ENCODE measurements at places on chromosomes 2 and 18.

DNA sequence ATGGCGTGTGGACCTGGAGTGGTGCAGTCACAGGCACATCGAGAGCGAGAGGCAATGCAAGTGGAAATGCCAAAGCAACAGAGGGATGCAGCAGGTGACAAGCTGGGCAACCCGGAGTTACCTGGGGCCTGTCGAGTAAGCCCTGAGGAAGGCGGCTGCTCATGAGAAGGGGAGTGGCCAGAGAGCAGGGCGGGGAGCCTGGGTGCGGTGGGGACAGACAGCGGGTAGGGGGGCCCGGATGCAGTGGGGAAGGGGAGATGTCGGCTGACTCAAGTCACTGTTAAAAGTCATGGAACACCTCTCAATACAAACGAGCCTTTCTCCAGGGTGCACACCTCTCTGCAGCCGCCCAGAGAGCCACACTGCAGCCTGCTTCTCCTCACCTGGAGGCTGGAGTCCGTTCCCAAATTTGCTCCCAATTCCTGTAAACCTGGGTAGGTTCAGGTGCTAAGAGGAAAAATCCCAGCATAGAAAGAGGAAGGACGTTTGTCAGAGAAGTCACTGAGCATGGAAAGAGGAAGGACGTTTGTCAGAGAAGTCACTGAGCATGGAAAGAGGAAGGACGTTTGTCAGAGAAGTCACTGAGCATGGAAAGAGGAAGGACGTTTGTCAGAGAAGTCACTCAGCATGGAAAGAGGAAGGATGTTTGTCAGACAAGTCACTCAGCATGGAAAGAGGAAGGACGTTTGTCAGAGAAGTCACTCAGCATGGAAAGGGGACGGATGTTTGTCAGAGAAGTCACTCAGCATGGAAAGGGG, 71.7 kb upstream of the TWIST2 start:
- DNase-seq: no peak

DNA sequence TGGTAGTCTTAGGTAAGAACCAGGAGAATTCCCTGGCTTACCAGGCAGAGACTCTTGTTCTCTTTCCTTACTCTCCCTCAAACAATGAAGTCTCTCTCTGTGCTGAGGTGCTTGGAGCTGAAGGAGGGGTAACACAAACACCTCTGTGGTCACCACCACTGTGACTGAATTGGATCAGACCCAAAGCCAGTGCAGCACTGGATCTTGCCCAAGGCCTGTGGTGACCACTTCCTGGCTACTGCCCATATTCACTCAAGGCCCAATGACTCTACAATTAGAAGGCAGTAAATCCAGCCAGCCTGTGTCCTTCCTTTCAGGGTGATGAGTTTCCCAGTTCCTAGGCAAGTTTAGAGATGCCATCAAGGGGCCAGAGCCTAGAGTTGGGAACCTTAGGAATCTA, 706.8 kb downstream of the SLC4A3 start:
- DNase-seq: no peak

- DNase-seq: no peak
Measured at GRCh38 chr2:79529636-79530035, 16.8 kb downstream of the CTNNA2 start.

DNA sequence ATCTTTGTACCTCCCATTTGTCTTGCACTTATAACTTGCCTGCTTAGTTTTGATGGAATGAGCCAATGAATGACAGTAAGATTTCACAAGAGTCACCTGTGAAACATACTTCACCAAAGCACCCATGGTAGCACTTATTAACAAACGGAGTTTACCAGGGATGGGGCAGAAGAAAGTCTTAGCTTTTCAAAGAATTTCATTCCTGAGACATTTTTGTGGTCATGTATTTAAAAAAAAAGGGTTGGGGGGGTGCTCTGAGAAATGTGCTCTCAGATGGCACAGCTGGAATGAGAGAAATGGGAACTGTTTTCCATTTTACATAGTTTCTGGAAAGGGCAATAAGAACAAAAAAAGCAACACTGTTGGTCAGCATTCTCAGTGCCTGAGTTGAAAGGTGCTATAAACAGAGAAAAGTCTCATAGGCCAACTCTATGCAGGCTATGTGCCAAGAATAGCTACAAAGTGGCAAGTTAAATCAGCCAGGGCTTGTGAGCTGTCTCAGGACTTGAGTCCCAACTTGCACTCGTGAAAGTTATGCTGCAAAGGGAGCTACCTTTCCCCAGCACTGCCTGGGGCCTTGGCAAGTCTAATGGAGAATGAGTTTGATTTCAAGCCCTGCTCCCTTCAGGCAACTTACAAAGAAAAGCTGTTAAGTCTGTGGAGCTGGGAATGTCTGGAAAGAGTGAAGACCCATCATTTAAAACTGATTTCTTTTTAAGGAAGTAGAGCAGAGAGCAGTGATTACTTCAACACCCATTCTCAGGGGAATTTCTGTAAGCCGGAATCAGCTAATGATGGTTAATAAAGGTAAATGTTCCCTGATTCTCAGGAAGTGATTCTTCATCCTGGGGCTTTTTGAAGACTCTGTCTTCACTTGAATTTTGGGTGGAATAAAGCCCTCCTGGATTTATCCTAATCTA, 170.6 kb downstream of the SLC8A1 start:
- DNase-seq: no peak

GRCh38 chr18:67672155-67672554, 155.6 kb upstream of the DSEL start:
- no peak for DNase-seq

GRCh38 chr18:7812431-7813063, 245.4 kb downstream of the PTPRM start:
- no peak for DNase-seq

DNA sequence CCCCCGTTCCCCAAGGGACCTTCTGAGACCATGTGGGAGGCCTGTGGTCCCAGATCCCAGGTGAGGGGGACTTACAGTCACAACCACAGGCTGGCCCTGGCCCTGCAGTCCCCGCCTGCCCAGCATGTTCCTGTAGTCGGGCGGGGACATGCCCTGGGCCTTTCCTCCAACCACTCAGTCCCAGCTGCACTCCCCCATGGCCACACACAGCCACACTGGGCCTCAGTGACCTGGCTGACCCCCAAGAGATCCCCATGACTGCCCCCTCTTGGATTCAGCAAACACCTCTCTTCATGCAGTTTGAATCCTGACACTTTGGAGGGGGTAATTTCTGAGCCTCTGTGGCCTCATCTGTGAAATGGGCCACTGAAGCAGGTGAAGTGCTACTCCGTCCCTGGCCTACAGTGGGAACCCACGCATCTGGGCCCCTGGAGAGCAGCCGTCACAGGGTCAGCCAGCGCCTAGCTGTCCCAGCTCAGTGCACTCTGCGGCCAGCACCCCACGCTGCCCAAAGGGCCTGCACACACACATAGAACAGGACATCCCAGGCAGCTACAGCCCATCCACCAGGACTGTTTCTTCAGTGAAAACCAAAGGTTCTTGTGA, 12.7 kb upstream of the ARHGEF4 start:
- DNase-seq: no peak

DNA sequence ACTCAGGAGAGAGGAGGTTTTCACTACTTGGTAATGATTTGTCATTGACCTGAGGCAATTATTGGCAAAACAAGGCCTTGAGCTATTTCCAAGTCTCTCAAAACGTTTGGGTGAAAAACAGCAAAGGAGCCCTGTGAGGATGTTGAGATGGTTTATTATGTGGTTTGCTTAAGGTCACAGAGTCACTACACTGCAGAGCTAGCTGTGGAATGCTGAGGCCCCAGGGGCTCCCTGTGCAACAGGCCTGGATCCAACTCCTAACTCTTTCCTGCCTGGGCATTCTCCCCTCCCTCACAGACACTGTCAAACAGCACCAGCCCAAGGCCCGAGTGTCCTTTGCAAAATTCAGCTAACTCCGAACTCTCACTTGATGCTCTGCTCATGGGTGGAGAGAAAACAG, 754.6 kb upstream of the SOX11 start:
- DNase-seq: no peak

GRCh38 chr2:102138331-102138730, 4.2 kb upstream of the IL1R1 start:
- DNase-seq: no peak

DNA sequence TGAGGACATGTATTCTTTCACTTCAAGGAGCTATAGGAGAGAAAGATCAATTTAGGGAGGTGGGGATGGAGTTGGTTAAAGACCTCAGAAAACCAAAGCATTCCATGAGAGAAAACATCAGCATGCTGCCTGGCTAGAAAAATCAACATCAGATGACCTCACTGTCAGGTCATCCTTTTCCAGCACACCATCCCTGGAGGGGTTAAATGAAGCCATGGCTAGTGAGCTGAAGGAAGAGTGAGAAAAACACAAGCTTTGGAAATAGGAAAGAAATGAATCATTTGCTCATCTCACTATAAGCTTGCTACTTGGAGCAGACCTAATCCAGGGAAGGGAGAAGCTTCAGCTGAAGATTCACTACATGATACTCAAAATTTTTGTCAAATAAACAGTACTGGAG, 109.5 kb upstream of the ITGB6 start:
- no peak for DNase-seq

DNA sequence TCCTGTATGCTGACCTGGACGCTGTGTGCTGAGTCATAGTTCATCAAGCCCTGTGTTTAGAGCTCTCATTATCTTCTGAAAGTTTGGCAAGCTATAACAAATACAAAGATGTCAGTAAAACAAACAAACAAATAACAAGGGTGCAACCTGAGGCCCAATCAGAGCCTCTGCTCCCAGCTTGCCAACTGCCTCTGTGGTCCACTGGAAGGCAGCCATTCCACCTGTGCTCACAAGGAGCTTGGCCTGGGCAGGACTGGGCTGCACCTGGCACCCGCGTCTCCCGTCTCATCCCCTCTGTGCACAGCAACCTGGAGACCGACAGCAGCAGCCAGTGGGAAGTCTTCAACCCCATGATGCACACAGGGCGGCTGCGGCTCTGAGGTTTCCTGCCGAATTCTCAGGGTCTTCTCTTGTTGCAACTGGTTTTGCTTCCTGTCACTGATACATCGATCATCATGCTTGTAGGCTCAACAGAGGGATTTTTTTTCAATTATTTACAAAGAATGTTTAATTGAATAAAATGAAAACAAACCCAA, 97.8 kb downstream of the TMEM18 start:
- DNase-seq: no peak

DNA sequence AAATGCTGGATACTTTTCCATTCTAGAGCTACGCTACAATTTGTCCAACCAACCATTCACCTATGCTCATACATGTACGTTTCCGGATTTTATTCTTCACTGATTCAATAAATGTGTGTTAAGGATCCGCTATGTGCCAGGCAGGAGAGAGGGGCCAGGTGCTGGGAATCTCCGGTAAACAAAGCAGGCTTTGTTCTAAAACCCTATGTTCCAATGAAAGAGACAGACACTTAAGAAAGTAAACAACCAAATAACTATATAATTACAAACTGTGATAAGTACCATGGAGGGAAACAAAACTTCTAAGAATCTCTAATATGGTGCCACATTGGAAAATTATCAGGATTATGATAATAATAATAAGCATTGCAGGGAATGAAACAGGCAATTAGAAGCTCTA, 22.2 kb upstream of the POMC start:
- DNase-seq: no peak
